ENCODE measurements at places on chromosomes 6 and 20. TPM values are rescaled to one million over a fixed set of nuclear protein-coding genes. Genes with fewer than 3 reads are reported as not detected.

DNA sequence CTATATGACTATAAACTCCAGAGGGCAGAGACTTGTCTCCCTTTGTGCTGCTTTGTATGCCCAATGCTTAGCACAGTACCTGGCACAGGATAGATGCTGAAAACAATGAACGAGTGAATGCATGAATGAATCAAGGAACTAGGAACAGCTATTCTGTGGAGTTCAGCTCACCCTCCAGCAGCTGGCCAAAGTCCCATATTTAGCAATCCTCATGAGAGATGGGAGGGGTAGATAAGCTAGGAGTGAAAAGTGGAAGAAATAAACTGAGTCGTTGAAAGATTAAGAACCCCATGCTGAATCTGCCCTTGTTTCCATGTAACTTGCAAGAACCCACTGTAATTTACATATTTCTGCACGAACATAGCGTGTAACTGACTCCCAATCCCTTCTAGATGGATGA lies 106.5 kb downstream of the MAFB start:
- no peak for DNase-seq

DNA sequence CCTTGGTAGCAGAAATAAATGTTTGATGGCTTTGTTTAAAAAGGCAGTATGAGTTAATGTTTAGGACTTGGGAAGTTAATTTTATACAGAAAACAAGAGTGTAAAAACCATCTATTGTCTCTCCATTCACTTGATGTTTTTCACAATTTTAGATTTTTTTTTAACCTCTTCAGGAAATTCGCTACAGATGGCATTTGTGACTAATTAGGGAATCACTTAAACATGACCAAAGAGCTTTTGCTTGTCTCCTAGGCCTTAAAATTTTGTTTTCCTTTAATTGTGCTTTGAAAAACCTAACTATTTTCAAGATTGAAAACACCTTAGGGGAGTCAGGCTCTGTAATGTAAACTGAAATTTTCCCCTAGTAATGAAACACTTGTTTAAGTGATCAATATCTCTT lies 17.3 kb downstream of the TULP4 start:
- no peak for DNase-seq

DNA sequence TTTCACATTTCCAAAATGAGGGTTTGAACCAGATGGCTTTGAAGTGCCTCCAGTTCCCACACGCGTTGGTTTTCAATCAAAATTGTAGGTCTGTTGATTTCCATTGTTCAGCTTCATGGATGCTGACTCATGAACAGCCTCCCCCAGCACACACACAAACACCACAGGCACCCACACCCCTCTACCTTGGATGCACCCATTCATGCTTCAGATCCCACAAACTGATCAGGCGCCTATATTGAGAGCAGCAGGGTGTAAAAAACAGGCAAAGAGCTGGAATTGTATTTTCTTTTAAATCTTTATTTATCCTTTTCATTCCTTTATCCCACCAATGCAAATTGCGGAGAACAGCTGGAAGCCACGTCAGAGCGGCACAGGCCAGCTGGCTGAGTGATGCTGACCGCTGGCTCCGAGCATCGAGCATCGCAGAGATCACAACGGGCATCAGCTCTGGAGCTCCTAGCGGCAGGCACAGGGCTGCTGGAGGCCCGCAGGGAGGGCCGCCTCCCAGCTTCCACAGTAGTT lies 29.3 kb upstream of the TBC1D7 start:
- DNase-seq, result no peak

GRCh38 chr6:94217836-94218235 lies 798.5 kb upstream of the EPHA7 start:
- DNase-seq, result no peak

DNA sequence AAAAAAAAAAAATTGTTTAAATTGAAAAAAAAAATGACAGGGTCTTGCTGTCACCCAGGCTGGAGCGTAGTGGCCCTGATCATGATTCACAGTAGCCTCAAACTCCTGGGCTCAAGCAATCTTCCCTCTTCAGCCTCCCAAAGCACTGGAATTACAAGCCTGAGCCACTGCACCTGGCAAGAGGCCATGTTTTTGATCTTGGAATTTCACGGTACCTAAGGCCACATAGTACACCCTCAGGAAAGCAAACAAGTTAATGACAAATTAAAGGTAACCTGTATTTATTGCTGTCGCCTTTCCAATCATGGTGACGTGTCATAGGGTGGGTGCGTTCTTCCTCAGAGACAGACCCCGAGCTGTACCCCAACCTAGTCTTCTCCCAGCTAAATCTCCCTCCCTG lies 79.2 kb downstream of the LINC00237 start:
- no peak for DNase-seq

DNA sequence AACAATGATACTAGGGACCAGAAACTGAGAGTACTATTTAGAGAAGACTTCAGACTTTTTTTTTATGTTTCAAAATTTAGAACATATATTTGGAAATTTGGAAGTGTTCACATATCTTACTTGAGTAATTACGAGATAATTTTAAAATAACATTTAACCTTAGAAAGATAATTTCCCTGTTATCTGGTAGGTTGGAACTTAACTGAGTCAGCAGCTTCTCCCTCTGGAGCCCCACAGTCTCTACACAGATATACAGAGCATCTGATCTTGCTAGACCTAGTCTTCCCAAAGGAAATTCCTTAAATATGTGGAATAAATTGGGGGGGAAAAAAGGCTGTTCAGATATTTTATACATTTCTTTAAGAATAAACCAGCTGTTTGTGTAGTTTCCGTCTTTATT lies 48.6 kb downstream of the TSPYL4 start:
- DNase-seq, result no peak

DNA sequence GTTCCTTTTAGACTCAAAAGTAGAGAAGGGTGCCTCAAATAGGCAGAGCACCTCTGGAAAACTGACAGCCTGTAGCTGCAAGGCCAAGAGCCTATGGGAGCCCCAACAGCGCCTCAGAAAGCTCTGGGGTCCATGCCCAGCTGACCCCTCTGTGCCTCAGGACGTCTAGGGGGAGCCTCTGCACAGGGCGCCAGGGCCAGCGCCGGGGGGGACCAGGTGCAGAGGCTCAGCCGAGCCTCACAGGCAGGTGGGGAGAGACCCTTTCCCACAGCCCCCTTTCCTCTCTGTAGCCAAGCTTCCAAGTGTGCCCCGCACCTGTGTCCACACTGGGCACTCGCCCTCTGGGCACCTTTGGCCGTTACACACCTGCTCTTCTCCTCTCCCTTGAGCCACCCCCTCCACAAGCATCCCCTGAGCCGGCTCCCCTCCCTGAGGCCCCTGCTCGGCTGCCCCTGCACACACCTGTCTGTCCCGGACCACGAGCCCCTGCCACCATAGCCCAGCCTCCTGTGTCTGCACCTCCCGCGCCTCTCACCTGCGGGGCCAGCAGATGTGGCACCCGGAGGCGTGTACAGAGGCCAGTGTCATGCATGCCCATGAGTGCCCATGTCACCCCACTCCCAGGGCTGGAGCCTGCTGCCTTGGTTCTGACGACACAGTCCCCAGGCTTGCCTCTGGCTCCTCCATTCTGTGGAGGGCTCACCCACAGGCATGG lies 53.2 kb downstream of the GINS1 start:
- DNase-seq, result no peak

DNA sequence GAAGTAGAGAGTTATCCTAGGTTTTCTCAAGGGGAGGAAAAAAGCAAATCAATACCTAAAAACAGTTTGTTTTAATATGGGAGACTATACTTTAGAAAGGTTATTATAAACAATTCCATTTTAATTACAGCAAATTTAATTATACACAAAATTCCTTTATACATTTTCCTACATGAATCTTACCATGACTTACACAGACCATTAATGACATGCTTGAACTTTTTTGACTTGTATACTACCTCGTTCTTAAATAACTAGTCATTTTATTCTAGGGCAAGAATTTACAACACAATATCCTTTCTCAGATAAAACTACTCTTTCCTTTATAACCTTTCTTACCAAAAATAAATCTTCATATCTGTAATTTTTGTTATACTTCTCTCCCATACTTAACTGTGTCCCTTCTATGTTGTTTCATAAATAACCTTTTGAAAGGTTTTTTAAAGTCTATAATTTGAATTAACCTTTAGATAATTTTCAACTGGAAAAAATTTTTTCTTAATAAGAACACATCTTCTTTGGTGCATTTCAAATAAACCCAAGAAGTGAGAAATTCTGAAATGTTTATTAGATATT lies 729.4 kb downstream of the TENT5A start:
- no peak for DNase-seq

DNA sequence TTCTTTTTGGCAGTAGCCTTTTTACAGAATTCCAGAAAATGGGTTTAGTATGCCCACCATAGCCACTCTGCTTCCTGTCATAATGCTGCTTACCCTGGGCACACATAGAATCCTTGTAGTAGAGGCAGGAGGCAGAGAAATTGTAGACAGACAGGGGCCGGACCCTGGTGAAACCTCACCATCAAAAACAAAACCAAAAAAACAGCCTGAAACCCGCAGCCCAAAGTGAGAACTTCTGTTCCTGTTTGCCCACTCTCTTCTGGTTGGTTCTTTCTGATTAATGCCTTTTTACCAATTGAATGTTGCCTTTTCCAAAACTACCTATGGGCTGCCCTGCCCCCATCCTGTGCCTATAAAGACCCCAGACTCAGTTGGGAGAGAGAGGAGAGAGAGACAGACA lies 188.2 kb downstream of the CDKAL1 start:
- no peak for DNase-seq

DNA sequence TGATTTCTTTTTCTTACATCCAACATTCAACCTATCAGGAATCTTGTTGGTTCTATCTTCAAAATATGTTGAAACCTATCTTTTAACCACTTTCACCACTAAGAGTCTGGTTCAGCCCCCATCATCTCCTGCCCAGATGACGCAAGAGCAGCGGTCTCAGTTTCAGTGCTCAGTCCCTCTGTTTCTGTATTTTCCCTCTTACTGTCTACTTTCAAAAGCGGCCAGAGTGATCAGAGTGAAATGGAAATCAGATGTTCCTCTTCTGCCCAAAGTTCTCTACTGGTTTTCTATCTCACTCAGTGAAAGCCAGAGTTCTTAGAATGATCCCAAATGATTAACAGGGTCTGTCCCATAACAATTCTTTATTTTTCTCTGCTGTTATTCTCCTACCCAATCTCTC lies 147.9 kb upstream of the PDE7B start:
- no peak for DNase-seq

DNA sequence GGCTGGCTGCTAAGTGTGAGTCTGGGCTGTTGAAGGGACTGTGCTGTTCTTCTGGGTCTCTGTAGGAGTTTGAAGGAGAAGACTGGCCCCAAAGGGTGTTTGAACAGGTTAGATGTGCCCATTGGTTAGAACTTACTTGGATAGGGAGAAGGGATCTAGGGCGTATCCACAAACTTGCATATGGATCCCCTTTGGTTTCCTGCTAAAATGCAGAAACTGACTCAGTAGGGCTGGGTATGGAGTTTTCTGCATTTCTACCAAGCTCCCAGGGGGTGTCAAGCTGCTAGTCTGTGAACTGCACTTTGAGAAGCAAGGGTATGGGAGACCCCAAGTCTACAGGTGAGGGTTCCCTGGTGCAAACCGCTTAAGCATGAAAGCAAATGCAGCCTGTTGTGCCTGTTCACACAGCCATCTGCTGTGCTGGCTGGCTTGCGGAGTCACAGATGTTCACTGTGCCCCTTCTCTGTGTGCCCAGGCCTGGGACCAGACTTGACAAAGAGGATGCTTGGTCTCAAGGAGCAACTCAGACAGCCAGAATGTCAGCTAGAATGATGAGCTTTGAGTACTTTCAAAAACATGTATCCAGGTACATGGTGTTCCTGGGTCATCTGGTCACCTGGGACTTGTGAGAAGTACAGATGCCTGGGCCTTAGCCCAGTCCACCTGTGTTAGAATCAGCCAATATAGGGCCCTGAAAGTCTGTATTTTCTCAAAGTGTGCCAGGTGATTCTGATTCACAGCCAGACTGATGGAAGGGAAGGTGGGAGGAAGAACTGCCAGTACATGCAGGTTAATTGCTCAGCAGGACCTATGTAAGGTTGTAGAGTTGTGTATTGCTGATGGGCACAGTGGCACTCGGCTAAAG lies 7.4 kb downstream of the PPP1R16B start:
- DNase-seq, result no peak

GRCh38 chr20:48659858-48660257 lies 167.9 kb downstream of the PREX1 start:
- no peak for DNase-seq

- no peak for DNase-seq
These were observed 770.3 kb upstream of the SLC35B3 start for GRCh38 chr6:9205645-9206044.

DNA sequence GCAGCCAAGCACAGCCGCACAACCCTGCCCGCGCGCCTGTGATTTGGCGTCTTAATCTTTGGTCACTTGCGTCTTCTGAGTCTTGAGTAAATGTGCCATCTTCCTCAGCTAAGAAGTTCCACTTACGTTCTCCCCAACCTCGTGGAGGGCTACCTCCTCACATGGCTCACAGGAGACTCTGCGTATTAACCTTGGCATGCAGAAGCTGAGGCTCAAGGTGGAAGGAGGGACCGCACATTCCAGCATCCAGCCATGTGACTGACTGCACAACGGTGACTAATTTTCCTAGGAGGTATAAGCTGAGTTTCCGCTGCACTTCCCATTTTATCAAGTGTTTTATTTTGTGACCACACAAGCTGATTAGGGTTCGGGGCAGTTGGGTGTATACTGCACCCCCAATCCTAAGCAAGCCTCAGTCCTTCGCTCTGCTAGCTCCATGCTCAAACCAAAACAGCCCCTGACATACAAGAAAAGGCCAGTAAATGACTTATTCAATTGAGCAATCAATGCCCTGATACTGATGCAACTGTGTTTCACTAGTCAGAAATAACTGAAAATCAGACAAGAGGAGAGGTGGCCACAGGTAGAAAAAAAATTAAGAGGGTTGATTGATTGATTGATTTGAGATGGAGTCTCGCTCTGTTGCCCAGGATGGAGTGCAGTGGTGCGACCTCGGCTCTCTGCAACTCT lies 7.0 kb downstream of the BEND3 start:
- DNase-seq, result no peak

GRCh38 chr20:4169360-4170190 lies 154.2 kb upstream of the RNF24 start:
- DNase-seq, result no peak

BHLHE23 gene
- total RNA-seq, result not detected

VGLL2 gene
- 0.20 TPM for total RNA-seq

CFB gene
- 24.1 TPM for total RNA-seq

TULP4 gene
- total RNA-seq, result 117 TPM

GRM1 gene
- 3.0 TPM for total RNA-seq

GPLD1 gene
- total RNA-seq, result 0.81 TPM

PRPH2 gene
- 1.6 TPM for total RNA-seq

SLC16A10 gene
- total RNA-seq, result 7.4 TPM

Data from heart left ventricle (tissue), 16 donors.